ENCODE measurements at places on chromosomes 11 and 22.

- DNase-seq: no peak
These were observed 37.5 kb downstream of the SESN3 start for GRCh38 chr11:95193541-95193940.

GRCh38 chr22:49965091-49966040 is 4.8 kb downstream of the PIM3 start:
- DNase-seq: no peak

DNA sequence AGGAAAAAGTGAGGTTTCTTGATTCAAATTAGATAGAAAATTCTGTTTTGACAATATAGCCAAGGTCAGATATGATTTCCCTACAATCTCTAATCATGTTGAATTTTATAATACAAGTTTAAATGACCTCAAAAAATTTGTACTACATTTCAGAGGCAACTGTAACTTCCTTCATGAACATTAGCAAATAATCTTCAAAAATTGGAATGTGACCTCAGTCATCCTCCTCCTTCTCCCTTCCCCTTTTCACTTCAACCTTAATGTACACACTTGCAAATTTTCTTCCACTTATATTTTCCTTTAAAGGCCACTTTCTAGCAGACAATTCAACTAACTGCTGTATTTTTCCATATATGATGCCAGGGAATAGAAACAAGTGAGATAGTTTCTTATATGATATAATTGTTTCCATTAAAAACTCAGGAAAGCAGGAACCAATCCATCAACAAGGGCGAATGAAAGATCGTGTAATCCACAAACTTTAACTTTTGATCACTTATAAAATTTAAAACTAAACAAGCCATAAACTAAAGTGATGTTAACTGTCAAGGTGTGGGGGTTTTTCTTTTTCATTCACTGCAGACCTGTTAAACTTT is 60.3 kb downstream of the MAML2 start:
- no peak for DNase-seq

DNA sequence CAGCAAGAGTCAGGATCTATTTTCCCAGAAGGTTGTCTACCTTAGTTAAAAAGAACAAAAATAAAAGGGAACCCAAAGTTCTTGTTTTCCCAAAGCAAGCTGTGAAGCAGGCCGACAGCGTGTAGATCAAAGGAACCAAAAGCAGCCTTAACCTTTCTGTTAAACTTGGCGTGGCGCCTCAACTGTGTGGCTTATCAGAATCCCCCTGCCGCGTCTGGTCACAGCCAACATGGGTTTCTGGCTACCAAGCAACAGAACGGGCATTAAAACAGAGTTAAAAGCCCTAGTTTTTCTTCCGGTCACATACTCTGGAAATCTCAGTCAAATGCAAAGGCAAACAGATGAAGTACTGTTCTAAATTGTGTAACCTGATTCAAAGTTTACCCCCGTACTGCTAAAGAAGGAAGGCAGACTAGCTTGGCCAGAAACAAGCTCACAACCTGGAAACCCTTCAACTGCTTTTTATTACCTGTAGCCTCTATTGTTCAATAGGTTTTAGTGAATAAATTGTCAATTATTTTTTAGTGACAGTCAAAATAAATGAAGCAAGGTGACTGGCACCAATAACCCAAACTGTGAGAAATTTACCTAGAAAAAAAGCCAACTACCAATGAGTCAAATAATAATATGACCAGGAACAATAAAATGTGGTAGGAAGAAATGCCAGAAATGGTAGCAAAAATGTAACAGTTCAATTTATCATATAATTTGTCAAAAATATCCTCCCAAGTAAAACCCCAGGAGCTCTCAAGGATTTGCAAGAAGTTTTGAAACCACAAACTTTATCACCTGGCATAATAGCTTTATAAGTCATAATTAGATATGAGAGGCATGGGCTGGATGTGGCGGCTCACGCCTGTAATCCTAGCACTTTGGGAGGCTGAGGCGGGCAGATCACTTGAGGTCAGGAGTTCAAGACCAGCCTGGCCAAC is 21.4 kb downstream of the CHKA start:
- DNase-seq: no peak

GRCh38 chr11:111347723-111348115 is 31.4 kb downstream of the POU2AF1 start:
- DNase-seq: no peak

DNA sequence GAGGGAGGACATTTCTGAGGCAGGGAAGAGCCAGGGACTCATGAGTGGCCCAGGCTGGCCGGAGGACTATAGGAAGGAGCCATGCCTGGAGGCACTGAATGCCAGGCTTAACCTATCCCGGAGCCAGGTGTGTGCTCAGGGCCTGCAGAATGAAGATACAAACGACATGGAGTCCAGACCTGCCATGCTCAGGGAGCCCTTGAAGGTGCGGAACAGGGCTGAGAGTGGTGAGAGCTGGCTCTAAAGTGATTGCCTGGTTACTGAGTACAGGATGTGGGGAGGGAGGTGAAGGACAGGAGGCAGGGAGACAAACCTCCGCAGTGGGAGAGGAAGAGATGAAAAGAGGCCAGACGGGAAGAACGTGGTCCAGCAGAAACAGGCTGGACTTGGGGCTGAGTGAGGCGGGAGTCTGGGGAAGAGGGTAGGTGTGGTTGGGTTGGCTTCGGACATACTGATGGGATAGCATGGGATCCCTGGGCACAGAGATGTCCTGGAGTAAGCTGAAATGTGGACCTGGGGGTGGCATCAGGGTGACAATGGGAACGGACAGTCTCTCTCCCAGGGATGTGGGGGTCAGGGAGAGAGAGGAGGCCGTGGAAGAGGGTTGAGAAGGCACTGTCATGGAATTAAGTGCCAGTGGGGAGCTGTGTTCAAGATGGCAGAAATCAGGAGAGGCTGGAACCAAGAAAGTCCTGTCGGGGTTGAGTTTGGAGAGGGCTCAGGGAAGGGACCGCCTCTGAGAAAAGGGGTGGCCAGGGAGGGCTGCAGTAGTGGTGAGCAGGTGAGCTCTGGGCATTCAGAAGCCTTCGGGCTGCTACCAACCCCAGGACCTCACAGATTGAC is 1.5 kb upstream of the ANKRD13D start:
- no peak for DNase-seq

- DNase-seq: no peak
These were observed 81.2 kb upstream of the SPON1 start for GRCh38 chr11:13881226-13881905.

- DNase-seq: no peak
These were observed 1.6 kb downstream of the JOSD1 start for GRCh38 chr22:38699143-38699542.

DNA sequence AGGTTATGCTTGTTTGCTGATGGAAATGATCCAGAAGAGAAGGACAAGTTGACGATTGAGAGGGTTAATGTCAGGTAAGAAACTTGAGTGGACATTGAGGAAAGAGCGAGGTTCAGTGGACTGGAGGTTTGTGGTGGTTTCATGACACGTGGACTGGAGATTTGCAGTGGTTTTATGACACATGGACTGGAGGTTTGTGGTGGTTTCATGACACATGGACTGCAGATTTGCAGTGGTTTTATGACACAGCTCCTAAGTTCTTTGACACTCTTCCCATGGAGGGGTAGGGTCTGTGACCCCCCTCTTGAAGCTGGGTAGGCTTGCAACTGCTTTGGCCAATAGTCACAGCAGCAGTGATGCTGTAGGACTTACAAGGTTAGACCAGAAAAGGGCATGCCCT is 5.4 kb upstream of the MAPK8IP2 start:
- no peak for DNase-seq

- no peak for DNase-seq
These were observed 7.0 kb downstream of the OVOL1 start for GRCh38 chr11:65793625-65794400.

GRCh38 chr11:33542921-33543320 is 157.7 kb downstream of the C11orf91 start:
- DNase-seq: no peak

- DNase-seq: no peak
These were observed 165.1 kb downstream of the WNT11 start for GRCh38 chr11:76041208-76041607.

DNA sequence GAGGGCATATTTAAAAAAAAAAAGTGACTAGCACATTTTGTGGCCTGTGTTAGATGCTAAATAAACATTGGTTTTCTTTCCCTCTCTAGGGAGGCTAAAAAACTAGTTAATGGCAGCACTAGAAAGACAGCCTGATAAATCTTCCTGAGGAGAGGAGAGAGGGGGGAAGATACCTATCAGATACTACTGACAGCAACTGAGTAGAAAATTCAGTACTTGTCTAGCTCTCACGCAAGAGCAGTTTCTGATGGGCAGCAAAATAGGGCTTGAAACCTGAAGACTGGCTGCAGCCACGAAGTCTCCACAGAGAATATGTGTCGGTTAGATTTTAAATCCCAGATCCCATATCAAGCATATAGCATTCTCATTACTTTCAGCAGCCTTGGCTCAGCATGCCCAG is 388.2 kb downstream of the KCNA4 start:
- no peak for DNase-seq

DNA sequence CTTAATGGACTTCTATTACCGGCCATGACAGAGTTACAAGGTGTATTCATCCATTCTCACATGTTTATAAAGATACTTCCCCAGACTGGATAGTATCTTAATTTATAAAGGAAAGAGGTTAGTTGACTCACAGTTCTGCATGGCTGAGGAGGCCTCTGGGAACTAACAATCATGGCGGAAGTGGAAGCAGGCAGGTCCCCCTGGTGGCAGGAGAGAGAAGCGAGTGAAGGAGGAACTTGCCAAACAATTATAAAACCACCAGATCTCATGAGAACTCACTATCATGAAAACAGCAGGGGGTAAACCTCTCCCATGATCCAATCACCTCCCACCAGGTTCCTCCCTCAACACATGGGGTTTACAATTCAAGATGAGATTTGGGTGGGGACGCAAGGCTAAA is 170.0 kb upstream of the PDGFD start:
- no peak for DNase-seq

DNA sequence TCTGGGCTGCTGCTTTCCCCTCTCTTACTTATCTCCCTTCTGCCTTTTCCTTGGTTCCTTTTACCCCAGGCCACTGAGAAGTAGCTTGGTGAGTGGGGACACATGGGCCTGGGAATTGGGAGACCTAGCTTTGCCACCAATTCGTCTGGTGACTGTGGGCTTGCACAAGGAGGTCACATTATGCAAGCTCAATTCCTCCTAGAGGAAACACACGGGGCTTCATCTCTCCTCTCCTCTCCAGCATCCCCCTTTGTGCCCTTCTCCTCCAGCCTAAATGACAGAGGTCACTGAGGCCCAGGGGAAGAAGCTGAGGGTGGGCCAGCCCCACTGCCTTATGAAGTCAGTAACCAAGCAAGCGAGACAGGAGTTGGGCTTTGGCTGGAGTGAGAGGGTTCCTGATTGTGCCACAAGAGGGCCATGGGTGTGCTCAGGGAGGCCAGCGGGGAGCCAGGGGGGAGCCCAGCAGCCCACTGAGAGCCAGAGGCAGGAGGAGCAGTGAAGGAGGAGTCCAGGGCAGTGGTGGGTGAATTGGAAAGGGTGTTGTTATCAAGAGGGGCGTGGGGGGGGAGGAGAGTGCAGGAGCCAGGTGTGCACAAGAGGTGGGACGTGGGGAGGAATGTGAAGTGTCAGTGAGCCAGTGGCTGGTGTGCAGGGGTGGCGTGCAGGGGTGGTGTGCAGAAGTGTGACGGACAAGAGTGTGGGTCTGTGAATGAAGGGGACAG is 2.0 kb downstream of the CLCF1 start:
- no peak for DNase-seq

GRCh38 chr11:82718307-82718706 is 15.4 kb downstream of the FAM181B start:
- no peak for DNase-seq

DNA sequence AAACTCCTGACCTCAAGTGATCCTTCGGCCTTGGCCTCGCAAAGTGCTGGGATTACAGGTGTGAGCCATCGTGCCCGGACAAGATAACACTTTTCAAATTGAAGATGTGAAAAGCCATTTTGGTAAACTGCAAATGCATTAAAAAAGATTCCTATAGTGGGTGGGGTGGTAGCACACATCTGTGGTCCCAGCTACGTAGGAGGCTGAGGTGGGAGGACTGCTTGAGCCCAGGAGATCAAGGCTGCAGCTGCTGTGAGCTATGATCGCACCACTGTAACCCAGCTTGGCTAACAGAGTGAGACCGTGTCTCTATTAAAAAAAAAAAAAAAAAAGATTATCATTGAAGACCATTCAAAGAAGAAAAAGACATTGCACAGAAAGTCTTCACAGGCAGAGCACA is 16.9 kb upstream of the ARFGAP3 start:
- no peak for DNase-seq

DNA sequence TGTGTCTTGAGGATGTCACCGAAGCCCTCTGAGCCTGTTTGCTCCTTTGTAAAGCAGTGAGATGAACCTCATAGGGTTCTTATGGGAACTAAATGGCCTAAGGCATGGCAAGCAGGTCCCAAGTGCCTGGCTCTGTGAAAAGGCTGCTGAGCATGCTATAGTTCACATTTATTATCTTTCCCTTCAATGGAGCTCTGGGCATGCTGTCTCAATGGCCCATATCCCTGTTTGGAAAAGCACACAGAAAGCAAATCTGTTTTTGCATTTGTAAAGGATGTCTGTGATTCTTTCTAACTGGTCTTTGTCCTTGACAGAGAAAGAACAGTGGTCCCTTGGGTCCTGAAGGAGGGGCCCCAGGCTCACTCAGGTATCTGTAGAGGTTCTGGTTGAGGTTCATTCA is 26.4 kb downstream of the RTCB start:
- no peak for DNase-seq

DNA sequence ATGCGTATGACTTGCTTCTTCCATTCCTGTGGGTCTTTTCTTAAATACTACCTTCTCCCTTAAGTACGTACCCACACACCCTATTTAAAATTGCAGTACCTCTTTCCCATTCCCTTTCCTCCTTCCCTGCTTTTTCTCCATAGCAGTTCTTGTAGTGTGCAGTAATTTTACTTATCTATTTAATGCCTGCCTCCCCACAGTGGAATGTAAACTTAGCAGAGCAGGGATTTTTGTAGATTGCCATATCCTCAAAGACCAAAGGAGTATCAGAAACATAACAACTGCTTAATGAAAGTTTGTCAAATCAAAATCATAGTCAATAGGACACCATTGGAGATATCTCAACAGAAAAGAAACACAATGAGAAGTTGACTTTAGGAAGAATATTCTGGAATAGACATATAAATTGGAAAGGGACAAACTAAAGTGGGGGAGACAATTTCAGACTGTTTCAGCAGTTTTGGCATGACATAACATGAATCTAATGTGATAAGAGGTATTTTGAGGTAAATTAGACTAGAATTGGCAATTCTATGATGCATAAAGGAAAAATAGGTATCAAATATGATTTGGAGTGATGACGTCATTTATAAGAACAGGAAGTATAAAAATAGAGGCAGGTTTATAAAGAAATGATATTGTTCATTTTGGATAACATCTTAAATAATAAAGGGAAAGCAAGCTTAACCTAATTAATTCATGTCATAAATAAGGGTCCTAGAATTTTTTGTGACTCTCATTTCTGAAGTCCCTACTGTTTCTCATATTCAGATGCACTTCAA is 188.4 kb downstream of the SOX6 start:
- DNase-seq: no peak

- no peak for DNase-seq
These were observed 10.5 kb downstream of the TPST2 start for GRCh38 chr22:26579331-26579886.

- no peak for DNase-seq
These were observed 12.8 kb downstream of the CD44 start for GRCh38 chr11:35151683-35152280.

- DNase-seq: no peak
These were observed 117.3 kb downstream of the CD44 start for GRCh38 chr11:35256296-35256695.

Measured in stimulated activated CD4-positive, alpha-beta T cell treated with anti-CD3 and anti-CD28 coated beads, Interleukin-1b, Interleukin-23, amount 100 ng/mL, for 1 hour (primary cell).